ENCODE measurements at places on chromosomes 7 and 10.
A peak's percentile ranks its signal among the peaks of the same experiment; 100 is the strongest.

GRCh38 chr10:96685306-96685705 lies 35.0 kb downstream of the PIK3AP1 start:
- no peak for DNase-seq

GRCh38 chr7:28490831-28491230 lies 78.5 kb downstream of the CREB5 start:
- no peak for DNase-seq

- DNase-seq = no peak
Observed at GRCh38 chr10:83725567-83725966, 413.7 kb upstream of the GHITM start.

DNA sequence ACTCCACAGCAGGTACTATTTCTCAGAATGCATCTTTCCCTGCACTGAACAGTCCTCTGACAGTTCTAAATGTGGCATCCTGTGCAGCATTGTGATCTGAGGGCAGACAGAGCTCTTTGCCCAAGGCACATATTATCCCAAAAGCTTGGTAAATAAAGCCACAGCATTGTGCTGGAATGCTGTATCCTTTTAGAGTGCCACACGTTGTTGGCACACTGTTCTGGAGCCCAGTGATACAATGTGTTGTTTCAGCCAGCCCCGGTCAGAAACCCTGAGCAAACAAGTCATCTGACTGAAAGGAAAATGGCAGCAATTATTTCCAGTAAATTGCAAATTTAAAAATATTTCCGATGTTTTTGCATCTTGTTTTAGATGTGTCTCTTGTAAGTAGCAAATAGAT lies 45.4 kb downstream of the NAMPT start:
- DNase-seq = peak; percentile 18

- no peak for DNase-seq
Observed at GRCh38 chr10:103278862-103279298, 1.9 kb downstream of the INA start.

- DNase-seq = no peak
Observed at GRCh38 chr10:114715171-114715670, 57.1 kb upstream of the ABLIM1 start.

- DNase-seq = peak; percentile 69
Observed at GRCh38 chr7:87797798-87798403, 78.3 kb downstream of the SLC25A40 start.

GRCh38 chr10:61211468-61211867 lies 241.7 kb downstream of the TMEM26 start:
- no peak for DNase-seq

DNA sequence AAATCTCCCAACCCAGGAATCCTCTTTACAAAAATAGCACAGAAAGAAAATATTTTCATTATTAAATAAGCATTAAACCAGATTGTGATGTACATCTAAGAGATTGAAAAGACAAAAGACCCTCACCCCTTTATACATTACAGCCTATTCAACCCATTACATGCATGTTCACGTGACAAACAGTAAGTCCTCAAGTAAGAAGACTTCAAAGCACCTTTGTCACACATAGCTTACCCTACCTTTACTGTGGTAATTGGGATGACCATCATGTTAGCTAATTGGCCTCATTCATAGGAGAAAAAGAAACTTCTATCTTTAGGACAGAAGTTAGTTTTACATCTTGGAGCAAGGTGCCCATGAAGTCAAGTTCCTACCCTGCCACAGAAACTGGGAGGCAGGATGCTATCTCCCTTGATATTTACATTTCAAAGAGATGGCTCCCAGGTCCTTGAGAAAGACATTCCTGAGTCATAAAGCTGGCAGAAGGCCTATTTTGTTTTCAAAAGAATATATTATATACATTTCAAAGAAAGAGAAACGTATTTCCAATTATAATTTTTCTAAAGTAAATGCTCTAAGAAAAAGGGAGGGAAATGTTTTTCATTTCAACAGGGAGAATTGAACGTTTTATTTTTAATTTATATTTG lies 48.1 kb downstream of the GNAI1 start:
- no peak for DNase-seq

GRCh38 chr10:499991-500390 lies 189.5 kb downstream of the DIP2C start:
- no peak for DNase-seq

DNA sequence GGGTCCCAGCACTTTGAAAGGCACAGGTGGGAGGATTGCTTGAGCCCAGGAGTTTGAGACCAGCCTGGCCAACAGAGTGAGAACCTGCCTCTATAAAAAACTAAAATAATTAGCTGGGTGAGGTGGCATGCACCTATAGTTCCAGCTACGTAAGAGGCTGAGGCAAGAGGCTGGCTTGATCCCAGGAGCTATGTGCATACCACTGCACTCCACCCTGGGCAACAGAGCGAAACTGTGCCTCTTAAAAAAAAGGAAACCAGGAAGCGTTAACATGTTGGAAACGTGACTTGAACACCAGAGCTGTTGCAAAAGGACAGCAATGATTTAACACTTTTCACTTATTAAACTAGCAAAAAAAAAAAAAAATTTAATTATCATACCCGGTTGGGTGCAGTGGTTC lies 12.6 kb downstream of the BAZ1B start:
- DNase-seq = no peak

GRCh38 chr7:69204943-69205342 lies 393.3 kb upstream of the AUTS2 start:
- DNase-seq = no peak

GRCh38 chr7:29879609-29880008 lies 73.3 kb downstream of the WIPF3 start:
- DNase-seq = no peak

DNA sequence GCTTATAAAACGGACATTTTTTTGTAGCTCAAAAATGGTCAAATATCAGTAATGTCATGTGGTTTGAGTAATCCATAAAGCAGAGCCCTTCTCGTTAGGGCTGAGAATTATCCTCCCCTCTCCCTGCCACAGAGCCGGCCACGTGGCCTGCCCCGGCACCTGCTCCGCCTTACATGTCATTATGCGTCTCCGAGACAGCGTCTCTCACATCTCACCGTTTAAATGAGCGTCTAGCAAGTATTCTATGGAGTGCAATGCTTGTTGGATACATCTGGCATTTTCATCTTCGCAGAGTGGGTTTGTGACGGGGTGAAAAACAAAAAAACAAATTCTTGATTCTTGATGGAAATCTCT lies 86.1 kb downstream of the CUX1 start:
- DNase-seq = no peak

DNA sequence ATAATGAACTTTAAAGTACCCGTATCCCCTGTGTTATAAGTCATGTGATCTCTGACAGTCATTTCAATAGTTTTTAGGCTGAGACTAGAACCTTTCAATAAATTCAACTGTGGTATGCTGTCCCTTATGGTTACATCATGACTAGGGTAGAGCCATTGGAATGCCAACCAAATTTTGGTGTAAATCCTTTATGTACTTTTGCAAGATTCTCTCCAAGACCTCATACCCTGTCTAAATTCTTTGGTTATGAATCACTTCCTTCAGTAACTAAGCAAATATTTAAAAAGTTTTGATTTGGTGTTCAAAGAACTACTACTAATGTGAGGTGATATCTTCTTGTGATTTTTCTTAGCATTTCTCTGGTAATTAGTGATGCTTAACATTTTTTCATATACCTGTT lies 20.8 kb upstream of the OR6B1 start:
- DNase-seq = no peak

DNA sequence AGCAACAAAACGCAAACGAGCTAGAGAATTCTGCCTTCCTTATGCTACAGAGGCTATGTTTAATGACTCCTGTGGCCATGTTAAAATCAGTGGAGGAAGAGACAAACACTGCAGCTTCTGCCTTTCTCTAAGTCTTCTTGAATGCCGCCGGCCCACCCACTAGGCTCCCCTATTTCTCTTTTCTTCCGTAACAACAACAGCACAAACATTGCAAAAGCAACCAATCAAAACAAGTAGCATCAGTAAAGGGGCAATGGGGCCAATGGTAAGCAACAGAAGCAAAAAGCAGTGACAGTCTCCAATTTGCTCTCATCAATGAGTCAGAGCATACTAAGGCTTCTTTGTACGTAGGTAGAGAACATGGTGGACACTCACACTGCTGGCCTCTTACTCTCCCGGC lies 26.8 kb downstream of the DNAJC1 start:
- peak; percentile 83 for DNase-seq

GRCh38 chr7:42768045-42768444 lies 143.8 kb downstream of the C7orf25 start:
- no peak for DNase-seq

- DNase-seq = no peak
Observed at GRCh38 chr7:91566402-91566732, 302.1 kb downstream of the FZD1 start.

- DNase-seq = no peak
Observed at GRCh38 chr7:117048114-117048866, 95.0 kb downstream of the ST7 start.

GRCh38 chr10:120732067-120732466 lies 119.1 kb upstream of the WDR11 start:
- DNase-seq = no peak

DNA sequence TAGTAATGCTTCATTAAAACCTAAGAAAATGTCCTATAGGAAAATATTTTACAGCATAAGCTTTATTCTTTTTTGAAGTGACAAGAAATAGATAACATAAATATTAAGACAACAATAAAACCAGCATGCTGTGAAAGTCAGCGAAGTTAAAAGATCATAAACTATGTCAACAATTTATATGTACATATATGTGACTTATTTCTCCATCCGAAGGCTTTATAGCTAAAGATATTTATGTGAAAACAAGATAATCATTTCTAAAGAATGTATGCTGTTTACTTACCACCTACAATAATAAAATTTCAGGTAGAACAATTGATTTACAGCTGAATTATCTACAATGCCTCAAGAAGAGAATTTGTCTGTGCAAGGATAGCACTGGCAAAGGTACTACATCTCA lies 283.4 kb downstream of the CRPPA start:
- no peak for DNase-seq

DNA sequence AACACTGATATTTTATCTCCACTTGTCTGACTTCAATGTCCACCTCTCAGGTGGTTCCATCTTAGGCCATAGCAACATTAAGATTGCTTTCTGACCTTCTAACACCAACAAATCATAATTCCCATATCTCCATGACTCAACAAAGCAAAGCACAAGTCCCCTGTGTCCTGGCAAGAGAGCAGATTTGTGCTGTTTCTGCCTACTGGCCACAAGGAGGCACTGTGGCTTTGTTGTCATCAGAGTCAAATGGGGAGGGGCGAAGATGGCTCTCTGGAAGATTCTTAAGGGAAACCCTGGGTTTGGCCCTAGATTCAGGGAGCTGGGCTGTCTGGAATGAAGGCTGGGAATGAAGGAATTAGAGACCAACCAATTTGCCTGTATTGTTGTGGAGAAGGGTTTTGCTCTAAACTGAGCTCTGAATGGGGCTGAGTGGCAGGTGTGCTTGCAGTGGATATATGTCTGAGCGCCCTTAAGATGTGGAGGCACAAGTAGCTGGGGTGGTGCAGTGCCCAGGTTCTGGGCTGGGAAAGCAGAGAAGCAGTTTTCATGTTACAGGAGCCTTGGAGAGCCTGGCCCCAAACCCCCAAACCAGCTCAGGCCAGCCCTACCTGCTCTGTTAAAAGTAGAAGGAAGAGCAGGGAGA lies 154.8 kb upstream of the PRSS58 start:
- DNase-seq = peak; percentile 42

- no peak for DNase-seq
Observed at GRCh38 chr7:75033064-75033463, 40.5 kb downstream of the RCC1L start.

GRCh38 chr7:15682111-15682510 lies 4.4 kb downstream of the MEOX2 start:
- no peak for DNase-seq

- no peak for DNase-seq
Observed at GRCh38 chr10:46224414-46224682, 62.4 kb upstream of the ANTXRL start.

DNA sequence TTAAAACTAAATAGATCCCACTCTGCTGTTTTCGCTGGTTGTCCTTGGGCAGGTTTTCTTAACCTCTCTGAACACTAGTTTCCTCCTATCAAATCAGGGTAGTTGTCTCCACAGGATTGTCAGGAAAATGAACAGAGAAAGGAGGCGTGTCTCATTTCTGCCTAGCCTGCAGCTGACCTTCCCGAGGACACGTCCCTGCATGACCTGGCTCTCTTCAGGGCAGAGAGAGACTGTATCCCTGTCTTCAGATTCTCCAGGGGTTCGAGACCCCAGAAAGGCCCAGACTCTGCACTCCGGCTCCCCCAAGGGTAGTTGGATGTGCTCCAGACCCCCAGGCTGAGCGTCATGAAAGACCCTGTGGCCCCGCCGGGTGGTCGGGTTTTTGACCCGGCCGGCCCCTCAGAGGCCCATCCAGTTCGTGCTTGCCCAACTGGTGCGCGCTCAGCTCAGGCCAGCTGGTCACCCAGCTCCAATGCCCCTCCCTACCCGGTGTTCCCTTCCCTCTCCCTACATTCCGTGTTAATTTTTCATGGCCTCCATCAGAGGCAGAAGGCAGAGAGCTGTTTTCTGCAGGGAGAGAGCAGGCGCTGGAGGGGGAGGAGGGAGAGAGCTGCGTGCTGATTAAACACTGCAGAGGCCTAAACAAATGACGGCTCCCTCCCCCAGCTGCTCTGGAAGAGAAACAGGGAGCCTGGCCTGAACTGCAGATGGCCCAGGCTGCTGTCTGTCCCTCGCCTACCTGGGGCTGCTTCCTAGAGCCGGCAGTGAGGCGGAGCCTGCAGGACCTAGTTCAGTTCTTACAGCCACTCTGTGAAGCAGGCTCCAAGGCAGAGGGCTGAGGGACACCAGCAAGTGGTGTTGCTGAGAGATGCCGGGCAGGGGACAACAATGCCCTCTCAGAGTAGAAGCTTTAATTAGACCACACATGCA lies 86.2 kb upstream of the PPIF start:
- DNase-seq = peak; percentile 76
